Testis (tissue), 5 donors: ENCODE measurements at places on chromosomes 7 and 10. TPM values are rescaled to one million over a fixed set of nuclear protein-coding genes. Genes with fewer than 3 reads are reported as not detected.

DNA sequence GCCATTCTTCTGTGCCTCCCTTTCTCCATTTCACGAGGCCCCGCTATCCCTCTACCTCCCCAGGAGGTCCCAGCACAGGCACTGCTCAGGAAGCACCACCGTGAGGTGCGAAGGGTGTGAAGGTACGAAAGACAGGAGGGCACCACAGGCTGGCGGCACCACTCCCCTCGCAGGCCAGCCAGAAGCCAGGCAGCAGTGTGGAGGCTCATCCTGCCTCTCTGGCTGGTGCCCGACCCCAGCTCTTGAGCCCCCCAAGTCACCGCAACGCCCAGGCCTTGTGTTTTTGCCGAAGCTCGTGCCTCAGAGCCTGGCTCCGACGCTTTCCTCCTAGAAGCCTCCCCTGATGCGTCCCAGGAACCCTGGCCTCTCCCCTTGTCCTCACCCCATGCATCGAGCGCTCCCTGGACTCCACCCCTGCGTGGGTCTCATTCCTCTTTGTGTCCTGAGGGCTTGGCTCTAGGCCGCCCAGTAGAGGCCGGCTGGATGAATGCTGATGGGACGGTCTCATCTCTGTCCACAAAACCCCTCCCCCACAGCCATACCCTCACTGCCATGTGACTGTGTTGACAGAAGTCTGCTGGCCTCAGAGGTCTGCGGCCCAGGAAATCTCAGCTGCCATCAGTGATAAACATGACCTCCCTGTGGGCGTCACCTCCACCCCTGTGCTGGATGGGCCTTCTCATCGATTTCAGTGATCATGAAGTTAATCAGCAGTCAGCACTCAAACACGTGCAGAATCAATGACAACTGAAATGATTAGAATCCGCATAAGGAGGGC lies 19.3 kb downstream of the BRI3 start:
- DNase-seq, result no peak

DNA sequence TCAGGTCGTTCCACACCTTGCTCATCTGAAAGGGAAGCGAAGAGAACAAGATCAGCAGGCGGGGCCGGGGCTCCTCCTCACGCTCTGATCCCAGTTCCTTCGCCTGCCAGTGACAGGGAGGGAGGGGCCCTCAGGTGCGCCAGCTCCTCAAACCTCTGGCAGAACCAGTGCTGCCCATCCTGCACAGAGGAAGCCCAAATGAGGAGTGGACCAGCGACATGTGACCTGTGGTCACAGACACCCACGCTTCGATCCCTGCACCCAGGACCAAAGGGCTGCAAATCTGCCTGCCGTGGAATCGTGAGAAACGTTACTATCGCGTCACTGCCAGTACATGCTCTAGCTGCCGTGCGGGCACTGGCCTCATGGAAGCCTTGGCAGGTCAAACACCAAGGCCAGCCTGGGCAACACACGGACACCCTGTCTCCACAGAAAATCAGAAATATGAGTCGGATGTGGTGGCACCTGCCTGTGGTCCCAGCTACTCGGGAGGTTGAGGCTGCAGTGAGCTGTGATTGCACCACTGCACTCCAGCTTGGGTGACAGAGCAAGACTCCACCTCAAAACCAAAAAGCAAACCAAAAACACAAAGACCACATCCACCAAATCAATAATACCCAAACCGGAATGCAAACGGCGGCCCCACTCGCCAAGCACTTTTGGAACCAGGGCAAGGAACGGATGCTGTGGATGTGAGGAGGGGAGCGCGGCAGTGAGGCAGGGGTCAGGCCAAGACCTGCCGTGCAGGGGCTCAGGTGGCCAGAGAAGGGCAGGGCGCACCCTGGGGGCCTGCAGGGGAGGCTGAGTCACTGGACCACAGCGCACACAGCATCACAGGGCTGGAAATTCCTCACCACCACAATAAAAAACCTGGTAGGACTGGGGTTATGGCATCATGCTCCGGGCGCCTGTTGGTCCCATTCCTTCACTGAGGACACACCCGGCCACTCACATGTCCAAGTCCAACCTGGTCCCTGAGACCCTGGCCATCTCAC lies 13.4 kb downstream of the NUDT1 start:
- no peak for DNase-seq

DNA sequence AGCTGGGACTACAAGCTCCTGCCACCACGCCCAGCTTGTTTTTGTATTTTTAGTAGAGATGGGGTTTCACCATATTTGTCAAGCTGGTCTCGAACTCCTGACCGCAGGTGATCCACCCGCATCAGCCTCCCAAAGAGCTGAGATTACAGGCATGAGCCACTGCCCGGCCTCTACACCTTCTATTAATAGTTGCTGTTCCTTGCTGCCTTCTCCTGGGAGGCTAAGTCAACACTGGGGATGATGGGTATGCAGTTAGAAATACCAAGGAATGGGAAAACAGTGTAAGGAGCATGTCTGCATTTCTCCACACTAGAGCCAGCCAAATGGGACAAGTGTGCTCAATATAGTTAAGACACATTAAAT lies 97.3 kb upstream of the PDLIM1 start:
- DNase-seq, result no peak

- DNase-seq, result no peak
Observed at GRCh38 chr10:7520507-7521485, 110.0 kb upstream of the SFMBT2 start.

DNA sequence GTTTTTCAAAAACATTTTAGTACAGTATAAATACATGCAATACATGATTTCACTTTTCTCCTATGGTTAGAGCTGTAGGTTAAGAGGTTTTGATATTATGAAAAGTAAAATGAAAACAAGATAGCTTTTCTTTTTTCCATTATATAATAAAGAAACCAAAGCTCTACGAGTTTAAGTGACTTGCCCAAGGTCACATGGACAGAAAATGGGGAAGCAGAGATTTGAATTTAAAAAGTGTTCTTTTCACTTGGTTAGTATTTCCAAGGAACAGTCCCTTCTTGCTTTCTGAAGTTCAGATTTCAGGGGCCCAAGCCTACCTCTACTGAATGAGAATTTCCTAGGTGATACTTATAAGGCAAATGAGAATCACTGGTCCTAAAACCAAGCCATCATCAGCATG lies 13.2 kb upstream of the MAP3K8 start:
- DNase-seq, result no peak

The TRIL gene
- polyA plus RNA-seq, result 2.0 TPM

The PTPRN2 gene
- polyA plus RNA-seq, result 9.3 TPM
